Vagina (tissue), 2 donors: ENCODE measurements at places on chromosomes 16 and 17.

DNA sequence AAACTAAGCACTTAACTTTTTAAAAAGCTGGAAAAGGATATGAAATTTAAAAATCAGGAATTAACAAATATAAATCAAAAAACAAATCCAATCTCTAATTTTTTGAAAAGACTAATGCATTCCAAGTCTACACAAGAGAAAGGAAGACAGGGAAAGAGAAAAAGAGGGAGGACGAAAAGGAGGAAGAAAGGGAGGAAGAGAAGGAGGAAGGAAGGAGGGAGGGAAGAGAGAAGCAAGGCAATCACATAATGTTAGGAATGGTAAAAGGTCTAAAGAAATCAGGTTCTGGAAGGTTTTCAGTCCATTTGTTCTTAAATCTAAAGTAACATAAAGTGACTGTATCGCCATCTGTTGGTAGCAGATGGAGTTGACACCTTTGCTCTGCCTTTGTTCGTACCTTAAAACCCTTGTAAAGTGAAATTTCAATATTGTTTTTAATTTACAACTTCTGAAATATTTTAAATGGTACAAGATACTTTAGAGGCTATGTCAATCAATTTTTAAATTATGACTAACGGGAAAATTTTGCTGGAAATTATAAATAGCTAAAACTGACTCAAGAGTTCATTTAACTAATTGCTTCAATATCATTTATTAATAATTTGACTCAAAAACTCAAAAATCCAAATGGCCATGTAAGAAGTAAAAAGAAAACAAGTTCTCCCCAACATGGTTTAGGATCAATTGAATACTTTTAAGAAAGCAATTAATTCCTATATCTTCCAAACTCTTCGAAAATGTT is 20.4 kb upstream of the CDYL2 start:
- DNase-seq: no peak

GRCh38 chr16:53068423-53068833 is 13.6 kb downstream of the CHD9 start:
- DNase-seq: no peak

DNA sequence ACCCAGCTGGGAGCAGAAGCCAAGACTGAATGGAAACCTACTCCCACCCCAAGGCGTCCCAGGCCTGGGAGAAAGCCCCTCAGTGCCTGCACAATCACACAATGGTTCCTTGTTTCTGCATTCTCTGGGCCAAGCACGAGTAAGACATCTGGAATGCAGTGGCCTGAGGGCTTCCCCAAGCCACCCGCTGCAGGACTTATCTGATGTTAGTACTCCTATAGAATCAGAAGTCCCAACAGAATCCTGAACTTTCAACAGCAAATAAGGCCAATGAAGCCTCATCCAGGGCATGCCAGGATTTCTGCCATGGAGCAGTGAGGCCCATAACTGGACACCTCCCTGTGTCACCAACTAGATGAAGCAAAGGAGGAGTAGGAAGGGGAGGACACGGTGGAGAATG is 28.6 kb downstream of the MYO18A start:
- no peak for DNase-seq

DNA sequence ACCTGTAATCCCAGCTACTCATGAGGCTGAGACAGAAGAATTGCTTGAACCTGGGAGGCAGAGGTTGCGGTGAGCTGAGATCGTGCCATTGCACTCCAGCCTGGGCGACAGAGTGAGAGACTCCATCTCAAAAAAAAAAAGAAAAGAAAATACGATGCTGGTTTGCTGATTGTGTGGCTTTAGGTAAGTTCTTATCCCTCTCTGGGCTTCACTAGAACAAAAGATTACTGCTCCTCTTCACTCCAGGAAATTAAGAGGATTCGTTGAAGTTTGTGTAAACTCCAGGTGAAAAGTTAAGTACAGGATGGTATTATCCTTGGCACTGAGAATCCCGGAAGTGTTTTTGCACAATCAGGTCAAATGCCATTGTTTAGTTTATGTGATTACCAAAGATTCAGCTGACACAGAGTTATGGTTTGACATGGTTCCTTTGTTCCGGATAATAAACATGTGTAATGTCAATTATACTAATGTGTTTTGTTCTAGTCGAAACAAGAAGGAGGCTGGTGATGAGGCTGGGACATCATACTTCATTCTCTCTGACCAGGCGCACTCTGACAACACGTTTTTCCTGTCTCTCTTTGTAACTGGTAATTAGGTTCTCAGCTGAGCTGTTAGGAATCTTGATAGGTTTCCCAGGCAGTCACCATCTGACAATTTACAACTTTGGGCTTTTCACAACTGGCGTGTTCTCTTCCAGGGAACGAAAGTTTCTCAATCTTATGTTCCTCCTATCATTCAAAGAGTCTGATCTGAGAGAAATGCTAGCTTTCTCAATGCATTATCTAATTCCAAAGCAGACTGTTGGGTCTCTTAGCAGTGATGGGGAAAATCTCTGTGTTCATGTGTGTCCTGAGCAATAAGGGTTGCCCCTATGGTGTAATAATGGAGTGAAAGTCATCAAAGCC is 10.8 kb upstream of the TAOK1 start:
- DNase-seq: no peak

DNA sequence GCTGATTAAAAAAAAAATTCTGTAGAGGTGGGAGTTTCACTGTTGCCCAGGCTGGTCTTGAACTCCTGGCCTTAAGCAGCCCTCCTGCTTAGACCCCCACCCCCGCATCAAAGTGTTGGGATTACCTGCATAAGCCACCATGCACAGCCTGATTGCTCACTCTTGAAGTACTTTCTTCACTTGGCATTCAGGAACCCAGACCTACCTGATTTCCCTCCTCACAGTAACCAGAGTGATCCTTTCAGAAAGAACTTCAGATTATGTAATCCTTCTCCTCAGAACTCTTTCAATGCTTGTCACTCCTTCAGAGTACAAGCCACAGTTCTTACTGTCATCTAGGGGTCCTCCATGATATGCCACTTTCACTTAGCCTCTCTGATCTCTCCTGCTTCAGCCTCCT is 1.4 kb downstream of the EFCAB13 start:
- DNase-seq: no peak

GRCh38 chr16:19968891-19969683 is 84.4 kb upstream of the GPRC5B start:
- no peak for DNase-seq

DNA sequence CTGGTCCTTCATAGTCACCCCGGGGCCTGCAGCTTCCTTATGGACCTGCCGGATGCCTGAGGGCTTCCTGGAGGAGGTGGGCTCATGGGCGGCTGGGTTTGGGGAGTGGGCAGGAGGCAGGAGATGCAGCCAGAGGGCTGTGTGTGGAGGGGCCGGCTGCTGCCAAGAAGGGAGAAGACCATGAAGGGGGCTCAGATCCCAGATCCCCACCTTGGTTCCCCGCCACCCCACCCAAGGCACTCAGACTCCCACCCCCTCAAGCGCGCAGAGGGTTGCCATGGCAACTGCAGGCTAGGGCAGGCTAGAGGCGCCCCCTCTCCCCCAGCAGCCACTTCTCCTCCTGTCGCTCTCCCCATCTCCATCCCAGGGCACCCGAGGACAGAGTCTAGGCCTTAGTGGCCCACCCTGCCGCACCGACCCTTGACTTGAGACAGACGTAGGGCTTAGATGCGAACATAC is 104.5 kb downstream of the CRLF3 start:
- peak; percentile 58 for DNase-seq

DNA sequence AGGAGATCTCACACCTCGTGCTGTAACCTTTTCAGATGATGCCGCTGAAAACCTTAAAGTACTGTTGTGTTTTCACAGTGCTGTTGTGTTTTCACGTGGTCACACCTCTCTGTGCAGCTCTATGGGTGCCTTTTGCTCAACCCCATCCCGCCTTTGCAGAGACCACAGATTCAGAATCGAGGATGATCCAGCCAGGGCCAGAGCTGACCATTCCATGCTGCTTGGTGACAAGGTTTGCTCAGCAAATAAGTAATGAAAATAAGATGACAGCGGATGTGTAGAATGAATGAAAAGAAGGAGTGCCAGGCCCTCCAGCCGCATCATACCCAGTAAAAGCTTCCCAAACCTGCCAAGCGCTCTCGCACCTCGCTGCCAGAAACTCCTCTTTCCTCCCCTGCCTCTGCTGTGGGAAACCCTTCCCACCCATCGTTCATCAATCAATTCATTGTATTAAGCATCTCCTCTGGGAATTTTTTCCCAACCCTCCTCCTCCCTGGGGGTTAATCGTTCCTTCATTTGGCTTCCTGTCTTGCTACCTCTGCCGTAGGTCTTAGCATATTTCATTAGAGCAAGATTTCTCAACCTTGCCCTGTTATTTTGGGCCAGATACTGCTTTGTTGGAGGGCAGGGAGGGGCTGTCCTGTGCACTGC is 93.4 kb upstream of the CRHR1 start:
- no peak for DNase-seq

GRCh38 chr17:78623541-78623940 is 46.3 kb upstream of the DNAH17 start:
- no peak for DNase-seq

DNA sequence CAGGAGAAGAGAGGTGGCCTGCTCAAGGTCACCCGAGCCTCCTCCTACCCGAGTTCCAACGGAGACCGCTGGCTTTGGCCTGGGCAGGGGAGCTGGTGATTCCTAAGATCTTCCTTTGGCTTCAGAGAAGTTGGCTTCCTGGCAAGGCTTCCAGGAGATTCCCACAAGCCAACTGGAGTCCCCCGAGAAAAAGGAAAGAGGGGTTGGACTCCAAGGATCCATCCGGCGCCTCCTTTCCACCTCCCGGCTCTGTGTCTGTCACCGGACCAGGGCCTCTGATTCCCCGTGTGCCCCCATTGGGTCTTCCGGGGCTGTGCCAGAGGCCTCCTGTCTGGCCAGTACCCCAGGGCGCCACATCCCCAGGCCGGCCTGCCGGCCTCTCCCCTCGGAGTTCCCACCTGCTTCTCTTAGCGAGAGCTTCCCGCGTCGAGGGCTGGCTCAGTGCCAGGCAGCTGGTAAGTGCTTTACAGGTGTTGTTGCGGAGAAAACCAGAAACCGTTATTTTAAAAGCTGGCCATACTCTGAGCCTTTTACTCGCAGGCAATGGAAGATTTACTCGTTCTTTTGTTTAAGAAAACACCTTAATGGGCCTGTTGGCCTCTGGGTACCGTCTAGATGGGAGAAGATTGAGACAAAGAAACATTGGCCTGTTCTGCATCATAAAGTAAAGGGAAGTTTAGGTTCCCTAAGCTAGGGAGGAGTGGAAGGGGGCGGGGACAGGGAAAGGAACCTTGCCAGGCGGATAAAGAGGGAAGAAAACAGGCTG is 258.4 kb upstream of the SDK2 start:
- DNase-seq: peak; percentile 96

- DNase-seq: no peak
Measured at GRCh38 chr16:16150117-16150877, 73.0 kb downstream of the ABCC6 start.

DNA sequence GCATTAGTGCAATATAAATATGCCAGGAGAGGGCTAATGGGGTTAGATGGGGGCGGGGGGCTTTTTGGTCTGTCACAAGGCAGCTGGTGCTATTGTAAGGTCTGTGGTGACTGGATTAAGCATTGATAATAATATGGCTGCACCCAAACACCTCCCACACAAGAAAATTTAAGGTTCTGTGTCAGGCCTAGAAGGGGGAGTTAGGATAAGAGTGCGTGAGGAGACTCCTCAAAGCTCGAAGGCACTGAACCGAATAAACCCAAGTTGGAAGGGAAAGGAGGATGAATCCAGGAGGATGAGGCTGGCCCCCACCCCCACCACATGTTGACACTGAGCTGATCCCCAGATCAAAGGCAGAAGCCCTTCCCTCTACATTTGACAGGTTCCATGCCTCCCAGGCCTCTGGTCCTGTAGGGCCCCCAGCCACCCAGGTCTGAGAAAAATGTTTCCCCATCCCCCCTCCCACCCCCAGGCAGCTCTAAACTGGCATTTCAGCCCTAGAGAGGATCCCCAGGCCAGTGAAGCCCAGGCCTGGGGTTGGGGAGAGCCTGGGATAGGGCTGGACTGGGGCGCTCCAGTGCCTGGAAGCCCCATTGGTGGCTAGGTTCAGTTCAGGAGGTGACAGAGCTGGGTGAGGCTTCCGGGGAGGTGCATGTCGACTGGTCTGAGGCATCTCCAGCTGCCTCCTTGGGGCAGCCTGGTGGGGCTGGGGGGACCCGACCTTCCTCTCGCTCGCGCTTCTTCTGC is 1.7 kb downstream of the HOXB1 start:
- DNase-seq: no peak

GRCh38 chr17:71572343-71572742 is 548.5 kb upstream of the SOX9 start:
- no peak for DNase-seq

DNA sequence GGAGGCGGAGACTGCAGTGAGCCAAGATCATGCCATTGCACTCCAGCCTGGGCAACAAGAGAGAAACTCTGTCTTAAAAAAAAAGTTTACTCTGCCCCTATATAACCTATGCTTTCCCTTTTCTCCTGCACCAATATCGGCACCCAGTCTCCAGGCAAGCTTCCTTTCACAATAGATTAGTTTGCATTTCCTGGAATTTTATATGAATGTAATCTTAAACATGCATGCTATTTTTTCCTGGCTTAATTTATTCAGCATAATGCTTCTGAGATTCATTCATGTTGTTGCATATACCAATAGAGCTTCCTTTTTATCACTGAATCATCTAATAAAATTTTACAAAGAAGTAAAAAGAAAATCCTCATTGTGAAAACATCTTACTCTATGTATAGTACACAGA is 59.4 kb downstream of the USP32 start:
- DNase-seq: no peak

DNA sequence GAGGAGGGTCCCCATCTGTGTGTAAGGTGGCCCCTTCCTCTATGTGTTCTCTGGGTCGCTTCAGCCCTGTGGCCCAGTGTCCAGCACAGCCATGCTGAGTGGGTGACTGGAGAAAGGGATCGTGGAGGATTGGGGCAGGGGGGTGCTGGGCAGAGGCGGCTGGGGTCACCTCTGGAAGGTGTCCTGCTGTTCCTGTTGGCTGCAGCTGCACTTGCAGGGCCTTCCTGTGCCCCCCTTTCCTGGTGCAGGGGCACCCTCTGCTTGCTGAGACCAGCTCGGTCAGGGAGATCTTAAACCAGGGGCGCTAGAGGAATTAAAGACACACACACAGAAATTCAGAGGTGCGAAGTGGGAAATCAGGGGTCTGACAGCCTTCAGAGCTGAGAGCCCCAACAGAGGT is 11.1 kb downstream of the IL32 start:
- no peak for DNase-seq

- DNase-seq: no peak
Measured at GRCh38 chr17:54920819-54921218, 20.2 kb downstream of the TOM1L1 start.

DNA sequence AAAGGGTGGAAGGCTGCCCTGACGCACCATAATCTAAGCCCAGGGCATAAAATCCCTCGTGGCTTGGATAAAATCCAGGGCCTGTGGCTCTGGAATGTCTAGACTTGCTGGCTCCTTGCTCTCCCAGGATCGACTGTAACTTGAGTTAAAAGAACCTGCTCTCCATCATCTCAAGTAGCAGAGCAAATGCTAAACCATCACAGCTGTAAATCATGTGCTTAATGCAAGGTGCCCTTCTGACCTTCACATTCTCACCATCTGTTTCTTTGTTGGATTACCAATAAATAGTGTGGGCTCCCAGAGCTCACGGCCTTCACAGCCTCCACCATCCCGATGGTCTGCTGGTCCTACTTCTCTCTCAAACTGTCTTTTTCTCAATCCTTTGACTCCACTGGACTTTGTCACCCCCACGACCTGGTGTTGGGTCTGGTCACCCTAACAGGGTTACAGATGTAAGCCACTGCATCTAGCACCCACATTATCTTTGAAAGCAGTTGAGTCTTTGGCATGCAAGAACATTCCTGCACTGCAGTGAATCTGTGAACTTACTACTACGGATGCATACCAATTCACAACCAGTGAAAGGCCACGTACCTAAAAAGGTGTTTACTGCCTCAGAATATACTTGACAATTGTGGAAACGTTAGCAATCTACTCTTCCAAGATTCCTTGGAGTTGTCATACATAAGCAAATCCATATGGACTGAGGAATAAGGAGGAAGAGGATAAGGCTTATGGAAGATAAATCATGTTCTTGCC is 15.3 kb downstream of the RSL1D1 start:
- no peak for DNase-seq
